SJSA1 (cell line): ENCODE measurements at places on chromosomes 5 and 9. TPM values are rescaled to one million over a fixed set of nuclear protein-coding genes. Genes with fewer than 3 reads are reported as not detected.

Gene FAM78A
- 0.03 TPM in 1 of 2 replicates, not detected in the other for total RNA-seq

Gene SPATA31A3
- total RNA-seq: not detected in 2 replicates

Gene DMRTA1
- total RNA-seq: 0.25 and 1.1 TPM in 2 replicates

Gene ENTREP1
- total RNA-seq: not detected in 2 replicates

Gene SYK
- not detected in 2 replicates for total RNA-seq

Gene LEAP2
- 0.37 and 5.5 TPM in 2 replicates for total RNA-seq

Gene BARX1
- not detected in 2 replicates for total RNA-seq

Gene LURAP1L
- total RNA-seq: 0.31 TPM in 1 of 2 replicates, not detected in the other

Gene HOMER1
- 6.5 and 10.7 TPM in 2 replicates for total RNA-seq

Gene HK3
- not detected in 2 replicates for total RNA-seq

Gene SV2C
- total RNA-seq: not detected in 2 replicates

Gene SARDH
- total RNA-seq: 15.3 and 20.9 TPM in 2 replicates

Gene OLFM1
- total RNA-seq: 23.4 and 35.0 TPM in 2 replicates

Gene SH3GL2
- total RNA-seq: 0.37 TPM in 1 of 2 replicates, not detected in the other

Gene UGCG
- total RNA-seq: 54.7 and 58.1 TPM in 2 replicates

Gene PCDHGA12
- total RNA-seq: 0.34 TPM in 1 of 2 replicates, not detected in the other

Gene CDHR2
- not detected in 2 replicates for total RNA-seq

Gene FOXD4L4
- total RNA-seq: not detected in 2 replicates

Gene TTC23L
- total RNA-seq: not detected in 2 replicates

Gene SPRY4
- total RNA-seq: 40.5 and 44.5 TPM in 2 replicates

Gene IL11RA
- total RNA-seq: 16.4 and 34.4 TPM in 2 replicates

Gene OR1J2
- total RNA-seq: not detected in 2 replicates

Gene DOCK8
- not detected in 2 replicates for total RNA-seq

Gene RAPGEF1
- total RNA-seq: 23.6 and 24.7 TPM in 2 replicates

Gene KCNT1
- not detected in 2 replicates for total RNA-seq

Gene SPINK6
- total RNA-seq: not detected in 2 replicates

Gene FBP2
- not detected in 2 replicates for total RNA-seq

Gene KLF9
- 3.2 and 5.9 TPM in 2 replicates for total RNA-seq

Gene CFAP77
- total RNA-seq: 0.42 TPM in 1 of 2 replicates, not detected in the other

Gene ASPN
- total RNA-seq: not detected in 2 replicates

Gene PDCD1LG2
- total RNA-seq: 8.8 and 18.4 TPM in 2 replicates
